ENCODE measurements at places on chromosomes 5 and 9. TPM values are rescaled to one million over a fixed set of nuclear protein-coding genes. Genes with fewer than 3 reads are reported as not detected.

DNA sequence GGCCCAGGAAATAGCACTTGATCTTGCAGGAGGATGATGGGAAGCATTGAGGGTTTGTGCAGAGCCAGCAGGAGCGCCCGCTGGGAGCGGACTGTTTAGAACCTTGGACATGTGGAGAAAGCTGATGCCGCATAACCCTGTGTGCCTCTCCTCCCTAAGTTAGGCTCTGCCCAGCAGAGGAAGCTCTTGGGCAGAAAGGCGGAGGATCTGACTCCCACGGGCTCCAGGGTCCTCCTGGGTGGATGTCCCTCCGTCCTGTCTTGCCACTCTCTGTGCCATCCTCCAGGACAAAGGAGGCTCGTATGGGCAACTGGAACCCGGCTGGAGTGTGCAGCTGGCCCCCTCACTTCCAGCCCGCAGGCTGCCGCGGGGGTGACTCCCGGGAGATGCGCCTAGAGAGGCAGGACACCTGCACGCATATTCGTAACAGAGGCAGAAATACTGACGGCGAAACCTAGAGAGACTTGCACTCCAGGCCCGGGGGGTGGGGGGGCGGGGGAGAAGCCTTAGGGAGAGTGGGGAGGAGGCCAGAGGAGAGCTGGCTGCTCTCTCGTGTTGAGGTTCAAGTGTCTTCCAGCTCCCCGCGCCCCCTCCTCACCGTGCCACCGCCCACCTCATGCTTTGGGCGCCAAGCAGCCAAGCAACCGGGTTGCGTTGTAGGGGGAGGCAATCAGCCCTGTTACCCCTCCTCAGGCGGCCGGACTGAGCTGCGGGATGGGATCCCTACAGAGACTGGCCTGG is 5.4 kb upstream of the FOXE1 start:
- no peak for DNase-seq

- no peak for DNase-seq
Measured at GRCh38 chr5:67617051-67617450, 420.5 kb upstream of the CD180 start.

- DNase-seq: peak; percentile 67
Measured at GRCh38 chr5:132883261-132883834, 9.9 kb downstream of the LEAP2 start.

- DNase-seq: no peak
Measured at GRCh38 chr9:112327718-112328450, 5.5 kb downstream of the PTBP3 start.

The STPG3 gene
- not detected for total RNA-seq

The PDZD2 gene
- under 0.01 TPM for total RNA-seq

- no peak for DNase-seq
Measured at GRCh38 chr9:6766606-6767005, 8.8 kb downstream of the KDM4C start.

DNA sequence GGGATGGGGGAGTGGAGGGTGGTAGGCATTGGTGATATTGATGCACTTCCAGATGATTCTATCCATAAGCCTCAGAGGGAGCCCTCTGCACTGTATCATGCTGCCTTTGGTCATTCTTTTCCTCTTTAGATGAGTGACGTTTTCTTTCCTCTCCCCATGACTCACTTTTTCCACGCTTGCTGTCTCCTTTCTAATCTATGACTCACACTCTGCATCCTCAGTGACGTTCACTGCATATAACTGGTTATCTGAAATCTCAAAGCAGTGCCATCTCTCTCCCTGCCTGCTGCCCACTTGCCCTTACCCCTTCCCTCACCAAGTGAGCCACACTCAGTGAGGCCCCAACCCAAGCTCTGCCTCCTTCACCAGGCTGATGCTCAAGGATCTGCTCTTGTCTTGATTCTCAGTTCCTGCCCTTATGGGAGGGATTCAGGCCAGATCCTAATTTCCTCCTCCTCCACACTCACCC is 31.6 kb downstream of the PTGS1 start:
- peak; percentile 96 for DNase-seq
